ENCODE measurements at places on chromosomes 3 and 15. TPM values are rescaled to one million over a fixed set of nuclear protein-coding genes. Genes with fewer than 3 reads are reported as not detected.

The ACY1 gene
- 15.7 TPM for polyA plus RNA-seq

GRCh38 chr15:55116636-55117035, 80.1 kb downstream of the RSL24D1 start:
- DNase-seq = no peak

GRCh38 chr15:51907136-51907862, 64.3 kb downstream of the LEO1 start:
- no peak for DNase-seq

GRCh38 chr15:100201376-100202280, 140.1 kb downstream of the ADAMTS17 start:
- DNase-seq = no peak

The HRH1 gene
- polyA plus RNA-seq = 3.7 TPM

DNA sequence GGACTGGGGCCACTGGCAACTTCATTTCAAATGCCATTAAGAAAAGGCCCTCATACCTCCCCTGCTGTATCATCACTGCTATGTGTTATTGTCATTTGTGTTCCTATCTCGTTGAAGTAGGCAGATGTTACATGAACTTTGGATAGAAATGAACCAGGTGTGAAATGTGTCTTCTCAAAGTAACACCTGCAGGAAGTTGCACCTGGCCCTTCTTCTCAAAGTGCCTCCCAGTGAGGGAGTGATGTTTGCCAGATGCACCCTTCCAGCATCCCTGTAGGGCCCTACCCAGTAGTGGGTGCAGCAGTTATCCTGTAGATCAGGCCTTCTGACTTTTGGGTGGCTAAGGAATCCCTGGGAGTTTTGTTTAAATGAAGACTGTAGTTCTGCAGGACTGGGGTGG, 197.7 kb upstream of the CTNNB1 start:
- DNase-seq = no peak

The SPINK8 gene
- not detected for polyA plus RNA-seq

The AGBL1 gene
- polyA plus RNA-seq = 21.7 TPM

The CCNDBP1 gene
- polyA plus RNA-seq = 48.3 TPM

GRCh38 chr3:161296814-161297213, 74.5 kb downstream of the SPTSSB start:
- no peak for DNase-seq

DNA sequence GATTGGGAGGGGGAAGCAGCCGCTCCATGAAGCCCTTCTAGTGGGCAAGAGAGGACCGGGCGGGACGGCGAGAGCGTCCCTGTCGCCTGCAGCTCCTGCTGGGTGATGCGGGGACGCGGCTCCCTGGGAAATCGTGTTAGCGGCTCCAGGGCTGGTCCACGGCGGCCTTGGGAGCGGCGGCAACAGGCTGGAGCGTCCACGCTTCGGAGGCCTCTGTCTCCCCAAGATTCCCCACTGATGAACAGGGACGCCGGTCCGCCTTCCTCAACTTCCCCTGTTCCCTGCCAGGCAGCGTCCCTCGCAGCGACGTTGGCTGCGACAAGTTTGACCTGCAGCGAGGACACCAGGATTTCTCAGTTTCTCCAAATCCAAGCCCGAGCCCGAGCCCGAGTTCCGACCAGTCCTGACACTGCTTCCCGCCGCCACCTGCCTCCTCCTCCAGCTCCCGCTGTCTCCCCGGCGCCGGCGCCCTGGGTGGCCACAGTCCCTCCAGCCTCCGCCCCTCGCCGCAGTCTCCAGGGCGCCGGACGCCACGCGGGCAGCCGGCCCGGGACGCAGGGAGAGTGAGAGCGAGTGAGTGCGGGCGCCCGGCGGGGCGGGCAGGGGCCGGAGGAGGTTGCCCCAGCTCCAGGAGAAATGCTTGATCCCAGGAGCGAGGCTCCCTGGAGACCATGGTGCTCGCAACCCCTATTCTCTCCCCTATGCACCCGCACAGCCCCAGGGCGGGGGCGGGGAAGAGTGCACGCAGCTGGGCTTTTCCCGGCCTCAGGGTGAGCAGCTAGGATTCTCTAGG, 78.1 kb upstream of the RNF7 start:
- peak; percentile 26 for DNase-seq

DNA sequence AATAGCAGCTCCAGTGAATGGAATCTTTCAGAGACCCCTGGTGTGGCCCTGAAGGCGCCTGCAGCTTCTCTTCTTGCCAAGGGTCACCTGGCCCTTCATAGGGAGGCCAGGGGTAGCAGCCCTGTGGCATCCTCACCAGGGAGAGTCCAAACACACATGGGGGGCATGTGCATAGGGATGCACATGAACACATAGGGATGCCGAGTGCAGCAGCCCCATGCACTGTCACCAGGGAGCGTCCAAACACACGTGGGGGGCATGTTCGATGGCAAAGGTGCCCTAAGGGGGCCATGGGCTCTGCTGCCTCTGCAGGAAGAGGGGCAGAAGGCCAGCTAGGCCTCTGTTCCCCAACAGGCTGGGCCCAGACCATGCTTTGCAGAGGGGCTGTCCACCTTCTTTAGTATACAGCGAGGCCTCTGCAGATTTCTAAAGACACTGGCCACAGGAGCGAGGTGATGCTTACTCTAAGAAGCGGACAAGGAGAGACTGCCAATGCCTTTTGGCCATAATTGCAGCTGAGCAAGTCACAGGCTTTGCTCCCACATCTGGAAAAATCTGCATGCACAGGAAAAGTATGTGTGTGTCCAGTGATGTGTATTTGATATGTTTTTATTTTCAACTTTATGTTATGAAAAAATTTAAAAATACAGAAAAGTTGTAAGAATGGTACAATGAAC, 21.0 kb downstream of the ANAPC13 start:
- peak; percentile 87 for DNase-seq

DNA sequence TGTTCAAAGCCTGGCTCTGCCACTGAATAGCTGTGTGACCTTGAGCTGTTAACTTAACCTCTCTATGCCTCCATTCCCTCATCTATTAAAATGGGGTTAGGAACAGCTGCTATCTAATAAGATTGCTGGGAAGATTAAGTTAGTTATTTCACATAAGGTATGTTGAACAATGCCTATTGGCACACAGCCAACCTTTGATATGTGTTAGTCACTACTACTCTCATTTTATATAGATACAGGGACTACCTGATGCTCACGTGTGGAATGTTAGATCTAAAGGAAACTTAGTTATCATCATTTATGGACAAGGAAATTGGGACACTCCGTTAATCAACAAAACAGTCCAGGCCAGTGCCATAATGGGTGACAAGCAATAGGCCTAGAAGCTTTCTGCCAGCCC, 332.4 kb upstream of the PPP2R3A start:
- DNase-seq = no peak

DNA sequence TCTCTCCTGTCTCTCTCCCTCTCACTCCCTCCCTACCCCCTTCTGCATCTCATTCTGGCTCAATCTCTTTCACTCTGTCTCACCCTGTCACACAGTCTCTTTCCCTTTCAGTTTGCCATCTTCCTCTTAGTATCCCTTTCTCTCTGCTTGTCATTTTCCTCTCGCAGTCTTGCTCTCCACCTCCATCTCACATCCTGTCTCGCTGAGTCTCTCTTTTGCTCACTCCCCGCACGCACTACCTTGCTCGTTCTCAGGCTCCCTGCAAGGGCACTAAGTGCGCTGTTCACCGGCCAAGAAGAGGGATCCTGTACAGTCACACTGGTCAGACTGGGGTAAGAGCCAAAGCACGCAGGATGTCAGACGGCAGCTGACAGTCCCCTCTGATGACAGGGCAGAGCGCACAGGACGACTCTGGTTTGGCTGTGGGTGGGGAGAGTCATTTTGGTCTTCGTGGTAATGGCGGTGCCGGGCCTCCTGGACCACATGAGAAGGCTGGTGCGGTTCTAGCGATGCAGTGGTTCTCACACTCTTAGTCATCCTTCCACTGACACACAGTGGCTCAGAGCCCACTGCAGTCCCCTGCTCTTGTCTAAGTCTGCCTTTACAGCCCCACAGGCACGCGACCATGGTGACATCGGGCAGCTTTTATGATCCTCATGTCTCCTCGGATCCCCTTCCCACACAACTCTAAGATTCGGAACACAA, 356.8 kb downstream of the FOXP1 start:
- no peak for DNase-seq

GRCh38 chr15:101698314-101698713, 26.0 kb downstream of the TARS3 start:
- DNase-seq = no peak

DNA sequence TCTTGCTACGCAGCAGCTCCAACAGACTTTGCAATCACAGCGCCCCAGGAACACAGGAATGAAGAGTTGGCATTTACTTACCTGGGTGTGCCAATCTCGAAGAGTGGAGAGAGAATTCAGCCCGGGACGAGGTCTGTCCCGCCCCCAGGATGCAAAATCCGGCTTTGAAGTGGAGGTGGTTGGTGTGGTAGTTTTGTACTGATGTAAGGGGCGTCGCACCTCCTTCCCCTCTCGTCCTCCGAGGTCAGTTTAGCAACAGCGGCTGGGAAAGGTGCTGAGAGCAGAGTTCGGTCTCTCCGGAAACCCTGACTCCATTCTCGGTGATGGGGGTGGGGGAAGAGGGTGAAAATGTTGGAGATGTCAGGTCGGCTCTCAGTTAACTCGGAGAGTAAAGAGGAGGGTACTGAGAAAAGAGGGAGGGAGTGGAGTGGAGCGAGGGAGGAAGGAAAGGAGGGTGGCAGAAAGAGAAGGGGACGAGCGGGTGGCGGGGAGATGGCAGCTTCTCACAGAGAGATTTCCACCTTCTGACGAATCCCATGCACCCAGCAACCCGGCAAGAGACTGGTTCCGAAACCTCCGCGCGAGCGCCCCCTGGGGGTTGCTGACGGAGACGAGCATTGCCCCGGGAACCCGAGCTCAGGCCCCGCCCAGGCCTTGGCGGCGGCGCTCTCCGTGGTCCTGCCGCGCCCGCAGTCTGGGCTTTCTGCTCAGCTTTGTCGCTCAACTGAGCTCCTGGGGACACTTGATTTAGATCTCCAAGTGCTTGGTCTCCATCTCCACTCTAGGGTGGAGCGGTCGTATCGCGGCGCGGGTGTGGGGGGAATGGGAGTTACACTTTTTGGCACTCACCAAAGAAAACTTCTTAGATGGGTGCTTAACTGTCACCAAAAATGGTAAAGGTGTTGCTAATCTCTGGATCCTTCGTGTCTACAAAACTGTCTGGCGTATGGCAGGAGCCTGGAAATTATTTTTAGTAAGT, at the start of gene CPNE4:
Gene CPNE4, minus strand, starts transcription at position 529 of the 979 bp plus-strand sequence.
- peak; percentile 69 for DNase-seq

DNA sequence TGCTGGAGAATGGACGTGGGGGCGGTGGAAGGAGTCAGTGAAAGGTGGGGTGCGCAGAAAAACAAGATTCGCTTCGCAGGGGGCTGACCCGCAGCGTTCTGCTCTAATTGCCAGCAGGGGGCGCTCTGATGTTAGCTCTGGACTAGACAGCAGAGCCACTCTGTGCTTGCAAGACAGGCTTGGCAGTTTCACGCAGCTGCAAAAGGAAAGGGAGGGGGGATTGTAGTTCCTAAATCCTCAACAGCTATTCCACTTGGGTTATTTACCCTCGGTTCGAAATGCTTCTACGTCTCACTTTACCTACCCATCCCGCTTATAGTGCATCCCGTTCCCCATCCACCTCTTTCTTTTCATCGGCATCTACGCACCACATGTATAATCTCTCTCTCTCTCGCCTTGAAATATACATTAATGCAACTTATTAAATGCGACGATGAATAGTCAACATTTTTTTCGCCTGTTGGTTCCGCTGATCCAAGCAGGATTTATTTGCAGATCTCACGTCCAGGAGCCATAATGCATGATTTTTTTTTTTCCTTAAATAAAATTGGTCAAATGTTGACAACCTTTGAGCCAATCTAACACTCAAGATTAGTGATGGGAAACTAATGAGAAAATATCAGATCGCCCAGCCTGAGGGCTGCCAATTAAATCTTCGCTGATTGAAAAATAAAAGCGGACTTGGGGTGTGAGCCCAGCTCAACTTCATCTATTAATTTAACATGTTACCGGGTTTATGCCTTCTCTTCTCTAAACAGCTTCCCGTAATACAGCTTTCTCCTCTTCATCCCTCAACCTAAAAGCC, 216.4 kb downstream of the MEIS2 start:
- DNase-seq = peak; percentile 92

- DNase-seq = peak; percentile 57
Measured at GRCh38 chr3:154121701-154122551, 736 bp downstream of the ARHGEF26 start.

GRCh38 chr15:101023501-101024072, 104.4 kb downstream of the LRRK1 start:
- DNase-seq = no peak

- DNase-seq = no peak
Measured at GRCh38 chr3:41094351-41094750, 105.0 kb upstream of the CTNNB1 start.

- no peak for DNase-seq
Measured at GRCh38 chr15:89167267-89168176, 53.9 kb downstream of the RLBP1 start.

DNA sequence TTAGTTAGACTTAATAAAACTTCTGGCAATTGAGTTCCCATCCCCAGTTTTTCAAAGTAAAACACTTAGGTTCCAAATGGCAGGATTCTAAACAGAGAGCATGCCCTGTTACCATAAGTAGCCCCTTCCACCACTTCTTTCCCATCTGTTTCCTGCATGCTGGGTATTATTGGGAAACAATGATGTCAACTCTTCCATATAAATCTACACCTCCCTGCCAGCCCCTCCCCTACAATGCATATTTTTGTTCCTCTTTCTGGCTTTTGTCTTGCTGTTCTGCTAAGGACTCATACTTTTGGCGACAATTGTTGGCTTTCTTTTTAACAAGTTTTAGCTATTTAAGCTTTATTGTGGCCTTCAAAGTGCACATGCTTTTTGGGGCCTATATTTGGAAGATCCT, 11.1 kb downstream of the ARHGAP31 start:
- DNase-seq = peak; percentile 56

The GOLGA6L7 gene
- 0.15 TPM for polyA plus RNA-seq

GRCh38 chr15:43126356-43126755, 7.0 kb upstream of the TMEM62 start:
- no peak for DNase-seq

The EXOSC7 gene
- polyA plus RNA-seq = 39.2 TPM

Data from muscle of arm (tissue), 14 donors.